T follicular helper cell (primary cell): ENCODE measurements at places on chromosomes 11 and 22.

GRCh38 chr11:70091638-70092037 is 13.5 kb downstream of the ANO1 start:
- no peak for DNase-seq

- DNase-seq: no peak
Measured at GRCh38 chr22:31344578-31345330, 1.4 kb downstream of the PATZ1 start.

- DNase-seq: no peak
Measured at GRCh38 chr22:50486561-50487289, at the start of gene MIOX. Gene MIOX, plus strand, starts transcription at chr22:50486859. Its CDS starts 39 bp downstream, at chr22:50486898.

GRCh38 chr11:127627629-127628457 is 627.3 kb upstream of the KIRREL3 start:
- DNase-seq: no peak

- no peak for DNase-seq
Measured at GRCh38 chr11:64654958-64655541, 64.0 kb downstream of the SLC22A12 start.
